ENCODE measurements at places on chromosomes 11 and 22.

- H3K4me3 ChIP-seq = no peak overlapping the region
- no peaks in the 10 kb centered on the region for H3K4me1 ChIP-seq
- no peaks in the 10 kb centered on the region for H3K27me3 ChIP-seq
- no peaks in the 10 kb centered on the region for H3K36me3 ChIP-seq
- no peak for DNase-seq
- H3K27ac ChIP-seq = no peak overlapping the region
Observed at GRCh38 chr11:86488553-86488952, 113.9 kb downstream of the CCDC81 start.

DNA sequence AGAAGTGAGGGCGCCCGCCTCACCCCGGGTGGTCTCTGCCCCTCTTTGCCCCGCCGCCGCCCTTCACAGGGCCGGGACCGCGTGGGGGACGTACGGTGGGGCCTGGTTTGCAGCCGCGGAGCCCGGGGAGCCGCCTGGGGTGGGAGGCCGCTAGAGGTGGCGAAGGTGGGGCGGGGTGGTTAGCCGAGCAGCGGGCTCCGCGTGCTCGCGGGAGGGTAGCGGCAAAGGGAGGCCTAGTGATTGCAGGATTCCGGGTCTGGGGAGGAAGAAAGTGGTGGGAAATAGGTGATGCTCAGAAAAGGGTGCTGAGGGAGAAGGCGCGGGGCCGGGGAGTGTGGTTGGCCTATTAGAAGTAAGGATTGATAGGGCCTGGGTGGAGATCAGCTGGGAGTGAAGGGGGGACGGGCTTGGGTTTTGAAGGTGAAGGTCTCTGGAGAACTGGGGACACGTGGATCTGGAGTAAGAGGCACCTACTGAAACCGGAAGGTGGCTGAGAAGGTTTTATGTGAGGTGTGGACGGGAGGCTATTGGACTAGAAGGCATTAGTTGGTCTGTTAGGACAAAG is 571 bp downstream of the FAR1 start:
- no peaks in the 10 kb centered on the region for H3K36me3 ChIP-seq
- no peaks in the 10 kb centered on the region for H3K27me3 ChIP-seq

- no peak overlapping the region for H3K4me3 ChIP-seq
- no peaks in the 10 kb centered on the region for H3K4me1 ChIP-seq
- no peak for DNase-seq
- H3K27me3 ChIP-seq = peaks cover 61% of the 10 kb centered on the region
- H3K36me3 ChIP-seq = no peaks in the 10 kb centered on the region
Observed at GRCh38 chr11:72668629-72669347, 5.4 kb downstream of the PDE2A start.

- no peaks in the 10 kb centered on the region for H3K27me3 ChIP-seq
- no peak overlapping the region for H3K4me3 ChIP-seq
- peaks cover 77% of the 10 kb centered on the region for H3K36me3 ChIP-seq
- DNase-seq = no peak
Observed at GRCh38 chr22:19052941-19053541, 69.2 kb downstream of the DGCR2 start.

- no peaks in the 10 kb centered on the region for H3K4me1 ChIP-seq
- H3K36me3 ChIP-seq = no peaks in the 10 kb centered on the region
- H3K27me3 ChIP-seq = no peaks in the 10 kb centered on the region
- DNase-seq = no peak
- H3K4me3 ChIP-seq = no peak overlapping the region
- H3K27ac ChIP-seq = no peak overlapping the region
Observed at GRCh38 chr22:47197773-47198500, 435.5 kb downstream of the TBC1D22A start.

All from CD4-positive, alpha-beta T cell (primary cell).